ENCODE measurements at places on chromosomes 16 and 17.

DNA sequence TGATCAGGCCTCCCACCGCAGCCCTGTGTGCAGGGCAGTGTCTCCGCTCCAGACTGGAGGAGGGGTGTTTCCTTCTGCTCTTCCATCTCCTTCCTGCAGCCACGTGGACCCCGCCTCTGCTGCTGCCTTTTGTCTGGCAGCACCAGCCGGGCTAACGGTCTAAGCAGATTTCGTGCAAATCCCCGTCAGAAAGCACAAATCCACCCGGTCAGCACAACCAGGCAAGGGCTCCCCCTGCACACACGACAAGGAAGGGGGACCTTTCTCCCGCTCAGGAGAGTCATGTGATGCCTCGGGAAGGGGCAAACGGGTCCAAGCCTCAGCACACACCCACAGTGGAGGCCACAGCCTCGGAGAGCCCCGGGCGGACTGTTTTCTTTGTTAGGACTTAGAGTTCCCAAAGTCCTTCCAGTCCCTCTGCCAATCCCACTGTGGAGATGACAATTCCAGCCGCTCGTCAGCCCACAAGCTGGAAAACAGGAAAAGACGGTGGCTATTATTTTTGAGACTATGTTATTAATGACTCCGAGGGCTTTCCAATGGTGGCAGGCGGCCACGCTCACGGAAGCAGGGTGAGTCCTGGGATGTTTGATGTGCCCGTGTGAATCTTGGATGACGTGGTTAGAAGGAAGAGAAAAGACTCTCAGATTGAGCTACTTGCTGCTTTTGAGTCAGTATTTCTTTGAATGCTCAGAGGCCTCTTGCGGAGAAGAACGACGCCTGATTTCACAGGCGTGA lies 22.5 kb upstream of the MEAK7 start:
- no peak for DNase-seq

GRCh38 chr17:42178817-42179216 lies 2.1 kb downstream of the KCNH4 start:
- no peak for DNase-seq

DNA sequence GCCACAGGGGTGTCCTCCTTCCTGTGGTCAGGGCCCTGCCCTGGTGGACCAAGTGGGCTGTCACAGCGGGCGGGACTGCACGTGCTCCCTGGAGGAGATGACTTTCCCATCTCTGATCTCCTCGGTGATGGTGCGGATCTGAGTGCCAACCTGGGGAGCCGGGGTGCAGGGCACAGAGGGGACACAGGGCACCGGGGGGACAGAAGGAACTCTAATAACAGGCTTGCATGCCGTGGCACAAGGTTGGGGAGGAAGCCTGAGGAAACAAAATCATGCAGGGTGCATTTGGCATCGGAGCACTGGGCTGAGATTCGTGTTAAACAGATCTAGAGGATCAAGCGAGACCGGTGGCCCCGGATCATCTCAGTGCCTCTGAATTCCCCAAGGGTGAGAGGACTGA lies 3.4 kb downstream of the KRT36 start:
- no peak for DNase-seq

DNA sequence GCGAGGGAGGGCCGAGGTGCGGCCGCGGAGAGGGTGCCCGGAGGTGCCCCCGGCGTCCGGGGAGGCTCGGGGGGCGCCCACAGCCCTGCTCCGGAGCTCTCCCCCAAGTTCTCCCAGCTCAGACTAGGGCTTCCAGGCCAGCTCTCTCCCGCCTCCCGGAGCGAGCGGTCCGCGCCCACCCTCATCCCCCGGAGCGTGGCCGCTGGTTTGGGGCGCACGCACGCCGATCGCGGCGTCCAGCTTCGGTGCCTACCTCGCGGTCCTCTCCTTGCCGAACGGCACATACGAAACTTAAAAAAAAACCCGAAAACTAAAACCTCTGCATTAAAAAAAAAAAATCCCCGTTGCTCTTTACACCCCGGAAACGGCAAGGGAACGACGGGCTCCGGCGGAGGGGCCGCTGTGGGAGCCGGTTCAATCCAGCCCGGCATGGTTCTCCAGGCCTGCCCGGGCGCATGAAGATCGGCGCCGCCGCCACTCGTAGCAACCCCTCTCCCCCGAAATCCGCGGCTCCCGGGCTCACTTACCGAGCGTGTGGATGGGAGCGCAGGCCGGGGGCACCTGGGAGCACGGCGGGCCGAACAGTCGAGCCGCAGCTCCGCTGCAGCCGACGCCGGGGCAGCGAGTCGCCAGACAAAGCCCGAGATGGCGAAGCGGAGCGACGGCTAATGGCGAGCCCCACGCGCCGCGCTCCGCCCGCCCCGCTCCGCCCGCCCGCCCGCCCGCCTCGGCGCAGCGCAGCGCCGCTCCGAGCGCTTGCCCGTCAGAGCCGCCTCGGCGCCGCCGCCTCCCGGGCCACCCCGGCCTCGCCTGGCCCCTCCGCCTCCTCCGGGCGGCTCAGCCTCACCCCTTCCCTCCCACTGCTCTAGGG lies 973 bp upstream of the UBTF start:
- DNase-seq: no peak

GRCh38 chr16:22618842-22619241 lies 108.2 kb downstream of the NPIPB5 start:
- DNase-seq: no peak

DNA sequence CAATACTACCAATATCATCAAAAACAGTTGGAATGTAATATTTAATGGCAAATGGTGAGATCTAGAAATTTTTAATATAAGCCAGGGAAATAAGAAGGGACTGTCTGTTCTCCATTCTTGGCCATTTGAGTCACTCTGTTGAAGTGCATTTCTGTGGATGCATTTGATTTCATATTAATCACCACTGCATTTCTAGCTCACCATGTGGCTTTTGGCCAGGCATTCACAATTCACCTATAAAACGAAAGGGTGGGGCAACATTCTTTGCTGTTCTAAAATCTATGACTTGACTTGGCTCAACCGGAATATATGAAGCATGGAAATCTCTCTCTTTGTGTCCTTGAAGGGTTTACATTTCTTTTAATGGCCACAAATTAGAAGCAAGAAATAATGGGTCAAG lies 483.0 kb downstream of the SLC39A11 start:
- DNase-seq: no peak

GRCh38 chr17:29177871-29178749 lies 2.1 kb downstream of the MYO18A start:
- no peak for DNase-seq

DNA sequence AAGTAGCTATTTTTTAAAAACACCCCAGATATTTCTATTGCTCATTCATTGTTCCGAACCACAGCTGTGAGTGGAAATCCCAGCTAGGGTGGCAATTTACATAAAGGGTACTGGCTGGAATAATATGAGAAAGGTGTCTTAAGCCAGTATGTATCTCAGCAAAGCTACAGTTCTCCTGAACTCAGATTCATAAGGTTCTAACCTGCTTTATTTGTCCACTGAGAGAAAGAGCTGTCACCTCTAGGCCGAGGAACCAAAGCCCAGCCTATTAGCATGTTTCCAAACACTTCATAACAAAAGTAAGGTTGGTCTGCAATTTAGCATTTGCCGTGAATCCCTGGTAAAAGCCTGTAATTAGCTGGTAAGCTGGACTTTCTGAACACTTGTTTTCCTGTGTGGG lies 57.0 kb upstream of the CLEC19A start:
- no peak for DNase-seq

- DNase-seq: no peak
Measured at GRCh38 chr16:57763285-57764005, 27.9 kb downstream of the KATNB1 start.

- no peak for DNase-seq
Measured at GRCh38 chr17:41672153-41672552, 16.5 kb upstream of the EIF1 start.

- no peak for DNase-seq
Measured at GRCh38 chr16:69319826-69320739, 8.9 kb downstream of the VPS4A start.

GRCh38 chr16:50696126-50696525 lies 2.7 kb downstream of the NOD2 start:
- no peak for DNase-seq

GRCh38 chr16:74280448-74280847 lies 16.2 kb upstream of the PSMD7 start:
- DNase-seq: no peak

GRCh38 chr16:8795091-8795490 lies 2.3 kb downstream of the TMEM186 start:
- no peak for DNase-seq

GRCh38 chr17:48023400-48024148 lies 14.0 kb downstream of the COPZ2 start:
- peak; percentile 13 for DNase-seq

GRCh38 chr17:29076722-29077121 lies 33.8 kb downstream of the PIPOX start:
- no peak for DNase-seq

GRCh38 chr17:32586666-32587065 lies 99.9 kb downstream of the CDK5R1 start:
- DNase-seq: no peak

DNA sequence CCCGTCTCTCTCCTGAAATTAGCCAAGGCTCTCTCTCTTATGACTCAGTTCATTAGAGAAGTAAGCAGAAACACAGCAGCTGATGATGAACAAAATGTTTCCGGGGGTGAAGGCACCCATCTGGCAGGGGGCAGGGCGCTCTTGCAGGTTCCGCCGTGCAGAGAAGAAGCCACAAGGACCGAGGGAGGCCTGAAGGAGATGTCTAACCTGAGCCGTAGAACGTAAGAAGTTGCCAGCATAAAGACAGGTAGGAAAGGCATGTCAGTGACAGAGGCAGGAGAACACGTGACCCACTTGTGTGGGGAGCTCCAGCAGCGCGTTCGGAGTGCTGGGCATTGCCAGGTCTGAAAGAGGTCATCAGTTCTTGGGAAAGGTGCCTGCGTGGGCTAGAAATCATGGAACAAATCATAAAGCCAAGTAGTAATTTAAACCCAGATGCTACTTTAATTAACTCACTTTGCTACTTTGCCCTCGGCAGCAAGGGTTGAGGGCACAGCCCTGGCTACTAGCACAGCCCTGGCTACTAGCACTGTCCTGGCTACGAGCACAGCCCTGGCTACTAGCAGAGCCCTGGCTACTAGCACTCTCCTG lies 198.6 kb downstream of the RPTOR start:
- DNase-seq: no peak

DNA sequence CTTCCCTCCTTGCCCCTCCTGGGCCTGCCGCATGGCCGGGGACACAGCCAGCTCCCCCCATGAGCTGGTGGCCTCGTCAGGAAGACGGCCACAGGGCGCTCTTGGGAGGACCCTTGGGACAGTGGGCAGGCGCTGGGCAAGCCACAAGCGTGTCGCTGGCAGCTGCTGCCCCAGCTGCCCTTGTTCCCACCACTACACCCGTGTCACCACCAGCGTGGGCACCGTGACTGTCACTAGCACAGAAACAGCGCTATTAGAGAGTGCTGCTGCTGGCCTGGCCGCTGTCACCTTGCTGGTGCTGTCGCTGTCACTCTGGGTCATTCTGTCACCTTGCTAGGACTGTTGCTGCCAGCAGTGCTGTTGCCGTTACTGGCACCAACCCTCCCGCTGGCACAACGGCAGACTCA lies 47.2 kb downstream of the ZFPM1 start:
- DNase-seq: no peak

GRCh38 chr17:55295411-55296170 lies 30.8 kb downstream of the HLF start:
- DNase-seq: peak; percentile 24

- DNase-seq: no peak
Measured at GRCh38 chr17:57110152-57110542, 25.1 kb downstream of the AKAP1 start.

DNA sequence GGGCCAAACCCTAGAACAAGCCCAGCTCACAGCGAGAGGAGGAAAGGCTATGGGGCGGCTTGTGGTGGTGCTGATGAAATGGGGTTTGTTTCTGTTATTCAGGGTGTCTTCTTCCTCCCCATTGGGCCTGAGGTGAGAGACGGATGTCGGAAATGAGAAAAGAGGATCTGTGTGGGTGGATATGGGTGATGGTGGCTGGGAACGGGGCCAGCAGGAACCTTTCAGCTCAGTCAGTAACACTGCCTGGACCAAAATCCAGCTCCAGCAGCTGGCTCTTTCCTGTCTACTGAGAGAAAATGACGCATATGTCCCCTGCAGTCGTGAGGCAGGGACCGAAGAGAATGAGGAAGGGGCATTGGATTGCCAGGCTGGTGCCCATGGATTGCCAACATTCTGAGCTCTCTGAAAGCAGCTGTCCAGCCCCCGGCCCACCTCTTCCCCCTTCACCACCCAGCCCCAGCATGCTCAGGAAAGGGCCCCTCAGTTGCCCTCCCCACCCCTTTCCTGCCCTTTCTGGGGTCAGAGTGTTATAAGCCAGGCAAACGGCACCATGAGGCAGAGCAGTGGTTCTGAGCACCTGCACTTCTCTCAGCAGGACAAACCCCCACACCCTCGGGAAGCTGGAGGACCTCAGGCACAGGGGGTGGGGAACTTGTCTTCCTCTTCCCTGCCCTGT lies 4.0 kb downstream of the MYH3 start:
- DNase-seq: no peak

DNA sequence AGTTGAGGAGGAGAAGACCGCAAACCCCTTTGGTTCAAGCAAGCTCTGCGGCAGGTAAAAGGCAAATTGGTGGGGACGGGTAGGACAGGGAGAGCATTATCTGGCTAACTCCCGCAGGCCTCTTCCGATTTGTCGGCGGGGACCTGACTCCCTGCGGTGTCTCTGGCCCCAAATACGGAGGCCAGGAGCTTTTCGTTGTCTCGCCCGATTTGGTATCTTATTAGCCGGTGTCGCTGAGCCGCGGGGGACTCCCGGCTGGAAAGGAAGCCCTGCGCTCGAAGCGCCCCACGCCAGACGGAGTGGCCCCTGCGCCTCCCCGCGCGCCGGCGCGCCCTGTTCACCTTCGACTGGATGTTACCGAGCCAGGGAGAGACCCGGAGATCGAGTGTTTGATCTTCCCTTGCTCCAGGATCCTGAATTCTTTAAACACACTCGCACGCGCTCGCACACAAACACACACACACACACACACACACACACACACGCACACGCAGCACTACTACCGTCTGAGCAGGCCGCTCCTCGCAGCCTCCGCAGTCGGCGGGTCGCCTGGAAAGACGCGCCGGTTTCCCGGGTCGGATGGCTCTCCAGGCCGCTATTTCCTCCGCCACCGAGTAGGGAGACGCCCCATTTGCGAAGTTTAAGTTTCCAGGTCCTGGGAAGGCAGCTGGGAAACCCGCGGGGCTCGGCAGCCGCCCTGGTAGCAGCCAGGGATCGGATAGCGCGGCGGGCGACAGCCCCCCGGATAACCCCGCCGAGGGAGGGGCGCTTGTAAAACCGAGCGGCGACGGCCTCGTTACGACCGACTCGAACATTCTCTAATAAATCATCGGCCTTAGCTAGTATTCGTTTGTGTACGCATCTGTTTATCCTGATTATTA lies 3.3 kb downstream of the PRAC1 start:
- no peak for DNase-seq

GRCh38 chr17:38602453-38602852 lies 3.3 kb downstream of the SRCIN1 start:
- DNase-seq: no peak

- DNase-seq: no peak
Measured at GRCh38 chr16:67016143-67016542, 12.8 kb upstream of the CBFB start.

GRCh38 chr17:36755586-36755985 lies 154.2 kb downstream of the MRM1 start:
- DNase-seq: no peak

Measured in GDM1 (cell line).